HFF-Myc (cell line): ENCODE measurements at places on chromosomes 7 and 10.

DNA sequence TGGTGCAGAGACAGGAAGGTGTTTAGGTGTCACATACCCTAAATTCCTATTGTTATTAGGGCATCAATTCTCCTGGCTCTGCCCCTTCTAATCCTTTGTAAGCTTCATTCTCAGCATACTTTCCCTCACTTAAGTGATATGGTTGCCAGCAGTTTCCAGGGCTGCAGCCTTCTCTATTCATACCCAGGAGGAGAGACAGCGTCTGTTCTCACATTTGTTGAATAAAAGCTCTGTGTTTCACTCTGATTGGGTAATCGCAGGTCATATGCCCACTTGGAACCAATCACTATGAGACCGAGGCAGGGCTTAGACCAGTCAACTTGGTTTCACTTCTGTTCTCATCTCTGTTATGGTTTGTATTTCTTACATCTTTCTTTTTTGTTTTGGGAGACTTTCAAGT lies 109.6 kb upstream of the MTPN start:
- peak; percentile 15 for DNase-seq

DNA sequence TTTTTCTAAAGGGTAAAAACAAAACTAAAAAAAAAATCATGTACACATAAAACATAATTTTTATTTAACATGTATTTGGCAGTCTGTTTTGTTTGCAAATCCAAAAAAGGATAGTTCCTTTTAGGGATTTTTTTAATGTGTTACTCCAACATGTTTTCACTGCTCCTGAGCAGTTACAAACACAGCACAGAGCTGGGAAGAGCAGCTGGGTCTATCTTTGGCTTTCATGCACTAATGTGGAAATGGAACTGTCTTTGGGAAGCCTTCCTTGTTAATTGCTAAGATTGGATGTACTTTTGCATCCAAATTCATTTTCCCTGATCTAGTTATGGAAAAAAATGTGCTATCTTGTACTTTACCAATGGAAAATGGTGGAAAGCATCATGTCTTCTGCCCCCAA lies 1035.1 kb downstream of the CNTNAP2 start:
- no peak for DNase-seq

DNA sequence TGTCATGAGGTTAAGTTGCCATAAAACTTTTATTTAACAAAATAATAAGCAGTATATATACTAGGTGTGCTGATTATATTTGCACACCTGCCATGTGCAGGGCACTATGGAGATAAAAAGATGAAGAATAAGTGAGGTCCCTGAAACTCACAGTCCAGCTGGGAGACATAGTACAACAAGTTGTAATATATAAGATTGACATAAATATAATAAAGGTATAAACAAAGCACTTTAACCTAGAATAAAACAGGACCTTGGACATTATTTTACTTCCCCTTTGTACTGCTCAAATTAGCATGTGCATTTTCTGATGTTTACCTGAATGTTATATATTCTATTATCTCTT lies 6.2 kb downstream of the STK17A start:
- DNase-seq: no peak

DNA sequence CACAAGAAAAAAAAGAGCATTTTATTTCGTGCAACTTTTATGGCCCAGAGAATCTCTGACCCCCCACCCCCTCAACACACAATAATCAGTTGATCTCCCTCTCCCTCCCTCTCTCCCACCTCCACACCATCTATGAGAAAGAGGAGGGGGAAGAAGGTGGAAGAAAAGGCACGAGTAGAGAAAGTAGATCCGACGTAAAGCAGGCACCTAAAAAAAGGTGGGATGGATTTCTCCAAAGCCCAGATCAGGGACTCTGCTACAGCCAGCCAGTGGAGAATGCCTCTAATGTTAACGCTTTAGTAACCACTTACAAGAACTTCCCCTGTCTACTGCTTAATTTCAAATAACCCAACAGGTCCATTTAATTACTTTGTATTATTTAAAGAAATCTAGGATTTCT lies 24.4 kb downstream of the KMT2C start:
- no peak for DNase-seq

GRCh38 chr10:5557799-5558771 lies 33.3 kb downstream of the CALML3 start:
- no peak for DNase-seq

DNA sequence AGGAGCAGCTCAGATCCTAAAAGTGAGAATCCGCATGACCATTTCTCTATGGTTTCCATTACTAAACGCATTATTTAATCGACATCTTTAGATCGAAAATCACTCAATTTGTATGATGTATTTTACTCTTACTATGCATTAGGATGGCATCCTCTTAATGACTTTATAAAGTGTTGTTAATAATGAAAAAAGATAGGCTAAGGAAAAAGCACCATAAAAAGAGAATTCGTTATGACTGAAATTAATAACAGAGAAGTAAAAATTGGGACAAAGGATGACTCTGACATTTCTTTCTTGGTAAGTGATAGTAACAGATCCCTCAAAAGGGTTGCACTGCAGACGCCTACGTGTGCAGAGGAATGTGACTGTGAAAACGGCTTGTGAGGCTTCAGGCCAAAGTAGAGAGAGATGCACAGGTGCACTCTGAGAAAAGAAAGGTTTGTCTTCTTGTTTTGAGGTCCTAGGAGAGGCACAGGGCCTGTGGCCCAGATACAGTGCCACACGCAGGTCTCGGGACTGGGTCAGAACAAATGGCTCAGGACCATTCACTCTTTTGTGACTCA lies 23.0 kb upstream of the RBM33 start:
- no peak for DNase-seq

DNA sequence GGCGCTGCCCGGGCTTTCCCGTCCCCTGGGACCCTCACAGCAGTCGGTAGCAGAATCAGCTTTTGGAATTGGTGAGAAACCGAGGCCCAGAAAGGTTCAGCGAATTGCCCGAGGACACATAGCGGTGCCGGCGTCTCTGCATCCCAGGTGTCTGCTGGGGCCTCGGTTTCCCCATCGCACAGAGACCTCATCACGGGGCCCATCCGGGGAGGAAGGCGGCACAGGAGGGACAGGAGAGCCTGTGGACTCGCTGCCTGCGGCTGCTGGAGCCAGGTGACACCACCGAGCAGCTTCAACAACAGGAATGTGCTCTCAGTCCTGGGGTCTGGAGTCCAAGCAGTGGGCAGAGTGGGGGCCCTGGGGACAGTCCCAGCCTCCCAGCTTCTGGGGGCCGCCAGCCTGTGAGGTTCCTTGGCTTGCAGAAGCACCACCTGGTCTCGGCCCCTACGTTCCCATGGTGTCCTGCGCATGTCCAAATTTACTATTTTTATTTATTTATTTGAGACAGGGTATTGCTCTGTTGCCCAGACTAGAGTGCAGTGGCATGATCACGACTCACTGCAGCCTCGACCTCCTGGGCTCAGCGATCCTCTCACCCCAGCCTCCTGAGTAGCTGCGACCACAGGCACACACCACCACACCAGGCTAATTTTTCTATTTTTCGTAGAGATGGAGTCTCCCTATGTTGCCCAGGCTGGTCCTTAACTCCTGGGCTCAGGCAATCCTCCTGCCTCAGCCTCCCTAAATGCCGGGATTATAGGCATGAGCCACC lies 539 bp upstream of the COX19 start:
- no peak for DNase-seq

- peak; percentile 3 for DNase-seq
Observed at GRCh38 chr10:92640107-92640506, 47.2 kb downstream of the KIF11 start.
